IPS DF 19.7 (cell line): ENCODE measurements at places on chromosomes 2 and 18.
A peak's percentile ranks its signal among the peaks of the same experiment; 100 is the strongest.

DNA sequence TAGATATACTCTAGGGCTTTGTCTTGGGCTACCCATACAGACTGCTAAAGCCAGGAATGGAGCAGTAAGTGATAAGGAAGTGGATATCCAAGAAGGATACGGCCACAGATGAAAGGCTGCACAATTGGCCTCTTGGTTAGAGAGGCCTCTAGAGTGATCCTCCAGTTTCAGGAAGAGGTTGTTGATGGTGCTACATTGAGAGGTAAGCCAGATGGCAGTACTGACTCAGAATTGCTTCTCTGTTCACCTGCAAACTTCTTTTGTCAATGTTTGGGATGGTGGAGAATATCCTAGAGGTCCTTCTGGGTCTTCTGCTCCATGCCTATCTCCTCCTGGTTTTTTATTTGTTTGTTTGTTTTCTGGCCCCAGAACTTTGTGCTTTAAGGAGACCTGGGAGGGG is 226.8 kb upstream of the LRRTM1 start:
- DNase-seq, result no peak

- DNase-seq, result peak; percentile 42
Observed at GRCh38 chr2:215794829-215795546, 218.4 kb downstream of the MREG start.

DNA sequence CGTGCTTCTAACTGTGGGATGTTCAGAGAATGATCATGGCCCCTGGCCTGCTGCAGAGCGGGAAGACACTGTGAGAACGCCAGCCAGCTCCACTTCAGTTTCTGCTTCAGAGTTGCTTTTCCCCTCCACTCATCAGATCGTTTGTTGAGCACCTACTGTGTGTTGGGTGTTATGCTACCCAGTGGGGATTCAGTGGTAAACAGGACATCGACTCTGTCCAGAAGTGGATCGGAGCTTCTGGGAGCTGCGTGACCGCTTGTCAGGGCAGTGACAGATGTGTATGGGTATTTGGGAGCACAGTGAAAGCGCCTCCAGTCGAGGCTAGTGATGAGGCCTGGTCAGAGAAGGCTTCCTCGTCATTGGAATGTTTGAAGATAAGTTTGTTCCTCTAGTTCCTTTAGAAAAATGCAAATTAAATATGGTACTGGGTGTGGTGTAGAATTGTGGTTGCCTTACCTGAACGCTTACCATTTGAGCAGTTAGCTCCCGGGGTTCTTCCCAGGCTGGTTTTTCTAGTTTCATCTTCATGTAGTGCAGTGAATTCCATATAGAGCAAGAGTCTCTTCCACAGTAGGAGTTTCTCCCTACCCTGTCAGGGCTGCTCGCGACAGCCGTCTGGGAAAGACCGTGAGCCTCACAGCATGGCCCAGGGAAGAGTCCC is 2.8 kb downstream of the RAB12 start:
- DNase-seq, result no peak

GRCh38 chr2:39059366-39059952 is 61.4 kb downstream of the SOS1 start:
- DNase-seq, result no peak

DNA sequence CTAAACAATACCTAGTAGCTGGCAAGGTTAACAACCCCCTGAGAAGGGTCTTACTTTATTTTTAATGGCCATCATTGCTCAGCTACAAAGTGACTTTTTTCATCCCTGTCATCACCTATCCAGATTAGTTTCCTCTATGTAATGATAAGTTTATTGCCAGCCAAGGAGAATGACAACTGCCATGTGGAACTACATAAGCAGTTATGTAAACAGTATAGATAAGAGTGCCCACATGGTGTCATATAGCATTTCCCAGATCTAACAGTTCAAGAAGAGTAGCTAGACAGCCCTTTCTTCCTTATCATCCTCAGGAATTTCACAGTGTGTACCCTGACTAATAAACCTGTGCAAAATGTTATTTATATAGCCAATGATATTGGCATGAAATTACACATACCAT is 240.2 kb upstream of the PIK3C3 start:
- DNase-seq, result no peak

- peak; percentile 23 for DNase-seq
Observed at GRCh38 chr2:95389245-95390119, 13.0 kb upstream of the FAHD2A start.

- no peak for DNase-seq
Observed at GRCh38 chr2:86790676-86791572, at the start of gene CD8A. CD8A (minus strand) TSS chr2:86790913; CDS start chr2:86790825, 88 bp downstream.

DNA sequence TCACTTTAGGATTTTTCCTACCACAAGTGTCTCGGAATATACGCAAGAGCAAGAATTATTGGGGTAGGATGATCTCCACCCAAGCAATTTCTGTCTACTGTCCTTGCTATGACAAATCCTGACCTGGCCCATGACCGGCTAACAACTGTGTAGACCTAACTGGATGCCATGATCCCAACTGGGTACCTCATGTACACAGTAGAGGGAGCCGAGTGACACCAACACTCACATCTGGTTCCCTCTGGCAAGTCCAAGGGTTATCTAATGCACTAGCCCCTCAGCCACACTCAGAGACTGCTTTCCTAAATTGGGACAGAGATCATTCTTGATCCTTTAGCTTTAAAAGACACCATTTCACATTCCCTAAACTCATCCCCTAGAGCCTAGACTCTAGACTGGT is 60.7 kb upstream of the ZNF532 start:
- DNase-seq, result no peak

DNA sequence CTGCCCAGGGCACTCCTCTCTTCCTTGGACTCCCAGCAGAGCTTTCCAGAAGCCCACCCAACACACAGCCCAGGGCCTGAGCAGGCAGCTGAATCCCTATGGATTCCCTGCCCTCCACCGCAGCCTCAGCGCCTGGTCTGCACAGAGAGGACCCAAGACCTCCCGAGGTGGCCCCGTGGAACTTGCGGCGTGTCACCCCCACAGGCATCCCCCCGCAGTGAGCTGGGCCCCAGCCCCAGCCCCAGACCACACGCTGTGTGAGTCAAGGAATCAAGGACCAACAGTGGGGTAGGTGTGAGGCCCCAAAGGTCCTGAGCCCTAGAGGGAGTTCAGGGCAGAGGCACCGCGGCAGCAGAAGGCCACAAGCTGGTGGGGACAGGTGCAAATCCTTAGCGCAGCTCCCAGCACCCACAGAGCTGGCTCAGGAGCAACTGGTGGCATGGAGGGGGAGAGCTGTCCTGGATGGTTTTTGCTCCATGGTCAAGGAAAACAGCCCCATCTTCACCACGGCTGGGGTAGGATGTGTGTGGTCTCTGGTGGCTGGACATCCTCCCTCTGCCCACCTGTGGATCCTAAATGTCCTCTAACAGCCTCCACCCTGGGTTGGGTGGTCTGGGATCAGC is 8.5 kb downstream of the HS6ST1 start:
- no peak for DNase-seq

DNA sequence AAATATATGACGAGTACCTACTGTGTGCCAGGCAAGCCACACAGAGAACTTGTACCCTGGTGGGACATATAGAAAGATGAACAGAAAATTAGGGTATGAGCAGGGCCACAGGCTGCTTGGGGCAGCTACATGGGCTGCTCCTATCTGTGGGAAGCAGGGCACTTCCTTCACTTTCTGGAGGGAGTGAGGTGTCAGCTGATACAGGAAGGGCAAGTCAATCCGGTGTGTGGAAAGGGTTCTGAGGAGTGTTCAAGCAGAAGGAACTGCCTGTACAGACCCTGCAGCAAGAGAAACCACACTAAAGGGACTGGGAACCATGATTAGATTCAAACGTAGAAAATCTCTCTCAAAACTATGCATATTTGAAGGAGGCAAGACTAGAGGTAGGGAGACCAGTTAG is 58.6 kb upstream of the BCL11A start:
- DNase-seq, result no peak

- DNase-seq, result no peak
Observed at GRCh38 chr2:12606472-12607000, 110.2 kb upstream of the TRIB2 start.

GRCh38 chr18:7523772-7524171 is 43.3 kb upstream of the PTPRM start:
- DNase-seq, result no peak

DNA sequence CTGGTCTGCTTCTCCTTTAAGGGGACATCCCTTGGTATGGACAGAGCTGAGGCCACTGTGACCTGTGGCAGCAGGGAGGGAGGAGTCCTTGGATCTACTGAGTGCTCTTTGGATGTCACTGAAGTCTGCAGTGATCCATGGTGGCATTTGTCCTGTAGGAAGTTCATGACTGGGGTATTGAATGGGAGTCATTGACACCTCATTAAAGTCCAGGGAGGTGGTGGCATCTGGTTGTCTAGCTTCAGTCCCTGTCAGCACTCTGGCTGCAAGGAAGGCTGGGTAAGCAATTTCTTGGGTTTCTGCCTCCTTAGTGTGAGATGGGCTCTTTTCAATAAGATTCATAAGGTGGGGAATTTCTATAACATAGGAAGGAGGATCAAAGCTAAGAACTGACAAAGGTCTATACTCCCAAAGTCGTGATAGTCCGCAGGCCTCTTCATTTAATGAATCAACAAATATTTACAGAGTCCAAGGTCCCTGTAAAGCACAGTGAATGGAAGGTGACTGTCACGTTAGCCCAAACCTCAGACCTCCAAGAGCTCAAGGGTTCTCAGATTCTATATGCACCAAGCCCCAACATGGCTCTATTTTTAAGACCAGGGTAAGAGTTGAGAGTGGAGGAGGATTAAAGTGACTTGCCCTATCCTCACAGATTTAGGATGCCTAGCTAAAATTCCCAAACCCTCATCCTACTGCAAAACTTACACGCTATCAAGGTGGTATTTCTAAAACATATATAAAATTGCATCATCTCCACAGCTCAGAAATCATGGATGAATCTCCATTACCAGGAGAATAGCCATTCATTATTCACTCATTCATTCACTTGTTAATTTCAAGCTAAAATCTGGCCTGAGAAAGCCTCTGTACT is 40.2 kb downstream of the THNSL2 start:
- DNase-seq, result no peak

DNA sequence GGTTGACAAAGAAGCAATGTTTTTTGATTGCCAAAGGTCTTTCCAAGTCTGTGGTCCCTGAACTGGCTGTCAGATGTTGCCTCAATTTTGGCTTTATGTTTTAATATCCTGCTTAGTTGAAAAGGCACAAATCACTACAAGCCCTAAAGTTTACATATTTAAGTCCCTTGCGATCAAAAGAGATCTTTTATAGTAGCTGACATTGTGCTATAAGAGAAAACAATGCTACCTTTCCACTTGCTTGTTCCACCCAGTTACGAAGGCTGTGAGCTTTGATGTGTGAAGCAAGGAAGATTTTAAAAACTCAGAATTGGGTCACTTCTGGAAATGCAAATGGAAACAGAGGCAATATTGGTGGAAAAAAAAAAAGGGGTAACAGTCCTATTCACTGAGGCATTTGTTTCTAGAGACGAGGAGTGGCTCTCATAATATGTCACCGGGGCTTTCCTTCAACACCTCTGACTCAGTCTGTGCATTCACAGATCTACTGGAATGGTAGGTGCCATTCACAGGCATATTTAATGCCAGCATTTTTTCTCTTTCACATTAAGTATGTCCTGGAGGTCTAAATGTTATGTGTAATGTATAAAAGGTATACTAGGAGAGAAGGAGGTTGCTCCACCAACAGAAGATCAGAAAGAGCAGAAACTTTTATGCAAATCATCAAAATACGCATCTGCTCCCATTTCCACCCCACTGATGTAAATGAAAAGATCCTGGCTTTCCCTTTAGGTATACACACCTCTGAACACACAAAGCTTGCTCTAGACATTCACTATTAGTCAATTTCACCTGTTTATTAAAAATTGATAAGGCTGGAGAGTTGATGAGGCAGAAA is 91.8 kb downstream of the TGIF1 start:
- no peak for DNase-seq

DNA sequence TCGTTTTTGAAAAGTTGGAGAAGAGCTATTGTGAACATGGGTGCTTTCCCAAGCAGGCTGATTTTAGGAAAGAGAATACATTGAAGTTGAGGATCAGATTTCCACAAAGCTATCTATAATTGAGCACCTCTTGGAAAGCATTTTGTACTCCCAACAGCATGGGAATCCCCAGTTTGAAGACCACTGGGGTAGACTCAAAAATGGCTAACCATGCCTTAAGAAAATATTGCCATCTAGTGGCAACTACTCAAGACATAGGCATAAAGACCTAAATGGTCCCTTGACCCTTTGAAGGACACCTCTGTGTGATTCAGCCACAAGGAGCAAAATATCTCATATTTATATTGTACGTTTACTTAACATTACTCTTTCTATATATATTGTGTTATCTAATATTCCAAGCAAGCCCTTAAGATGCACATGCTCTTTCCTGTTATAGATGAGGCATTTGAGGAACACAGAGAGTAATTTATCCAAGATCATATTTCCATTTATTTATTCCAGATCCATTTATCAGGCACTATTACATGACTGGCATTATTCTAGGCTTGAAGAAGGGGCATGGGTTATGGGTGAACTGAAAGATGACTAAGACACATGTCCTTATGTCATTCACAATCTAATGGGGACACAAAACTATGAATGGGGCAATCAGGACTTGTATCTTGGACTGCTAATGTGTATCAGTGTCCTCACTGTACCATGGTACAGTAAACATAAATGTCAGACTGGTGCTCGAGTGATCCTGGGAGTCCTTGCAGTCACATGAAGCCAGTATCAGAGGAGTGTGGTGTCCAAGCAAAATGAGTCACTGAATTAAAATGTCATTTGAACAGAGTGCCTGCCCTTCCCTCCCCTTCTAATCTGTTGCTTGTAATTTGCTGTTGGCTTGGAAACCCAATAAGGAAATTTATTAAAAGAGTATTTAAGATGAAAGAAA is 121.0 kb upstream of the XPO1 start:
- DNase-seq, result peak; percentile 47

- DNase-seq, result no peak
Observed at GRCh38 chr2:45820048-45820447, 168.6 kb downstream of the PRKCE start.

DNA sequence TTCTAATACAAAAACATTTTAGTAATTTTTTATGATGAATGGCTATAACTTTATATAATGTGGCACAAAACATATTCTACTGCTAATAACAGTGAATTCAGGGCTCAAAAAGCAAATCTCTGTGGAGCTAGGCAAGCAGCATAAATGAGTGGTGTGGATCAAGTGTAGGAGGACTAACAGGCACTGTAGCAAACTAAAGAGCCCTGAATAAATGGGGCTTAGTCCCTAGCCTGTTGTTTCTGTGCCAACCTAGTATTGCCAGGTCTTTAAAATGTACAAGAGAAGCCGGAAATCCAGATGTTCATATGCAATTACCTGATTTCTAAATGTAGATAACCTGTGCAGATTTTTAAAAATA is 18.5 kb downstream of the REL start:
- DNase-seq, result no peak

- DNase-seq, result no peak
Observed at GRCh38 chr2:237642038-237642734, 14.8 kb downstream of the LRRFIP1 start.

DNA sequence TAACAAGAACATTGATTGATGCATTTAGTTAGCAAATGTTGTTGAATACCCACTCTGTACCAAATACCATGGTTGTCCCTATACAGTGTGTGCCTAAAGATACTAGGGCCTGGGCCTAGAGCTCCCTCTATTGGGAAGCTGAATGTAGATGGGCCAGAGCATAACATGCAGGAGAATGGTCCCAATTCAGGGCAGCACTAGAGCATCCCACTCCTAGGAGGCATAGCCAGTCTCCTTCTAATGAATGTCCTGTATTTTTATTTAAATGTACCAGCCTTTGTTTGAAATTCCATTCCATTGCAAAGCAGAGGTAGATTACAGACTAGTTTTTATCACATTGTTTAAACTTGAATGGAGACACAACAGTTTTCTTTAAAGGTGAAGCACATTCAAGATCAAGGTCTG is 90.6 kb downstream of the FEZ2 start:
- DNase-seq, result peak; percentile 81
